ENCODE measurements at places on chromosomes 16 and 17. TPM values are rescaled to one million over a fixed set of nuclear protein-coding genes. Genes with fewer than 3 reads are reported as not detected.
A peak's percentile ranks its signal among the peaks of the same experiment; 100 is the strongest.

The NPW gene
- not detected for total RNA-seq

The PRSS22 gene
- total RNA-seq, result 11.2 TPM

The IL21R gene
- not detected for total RNA-seq

The YPEL2 gene
- total RNA-seq, result 36.8 TPM

The XAF1 gene
- total RNA-seq, result 15.5 TPM

DNA sequence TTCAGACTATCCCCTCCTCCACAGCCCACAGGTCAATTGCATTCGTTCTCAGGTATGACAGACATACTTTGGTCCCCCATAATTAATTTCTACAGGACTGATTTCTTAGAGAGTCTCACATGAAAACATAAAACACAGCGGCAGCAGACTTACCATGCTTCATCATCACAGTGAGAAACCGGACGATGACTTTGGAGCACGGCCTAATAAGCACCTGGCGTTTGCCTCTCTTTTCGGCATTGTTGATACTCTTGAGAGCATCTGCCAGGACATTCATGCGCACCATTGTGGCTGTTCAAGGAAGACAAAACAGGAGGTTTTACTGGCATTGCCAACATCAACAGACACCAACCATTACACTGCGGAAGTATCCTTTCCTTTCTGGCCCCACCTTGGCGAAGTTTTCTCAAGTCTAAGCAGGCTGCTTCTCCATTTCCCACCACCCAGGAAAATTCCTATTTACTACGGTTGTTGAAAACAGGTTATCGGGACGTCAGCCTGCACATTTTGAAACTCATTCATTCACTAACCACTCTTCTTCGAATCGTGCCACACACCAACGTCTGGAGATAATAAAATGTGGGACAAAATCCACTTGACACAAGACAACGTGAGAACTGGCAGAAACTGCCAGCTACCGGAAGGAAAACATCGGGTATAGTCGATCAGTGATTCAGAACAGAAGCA is 1.2 kb downstream of the RPS15A start:
- peaks cover 47% of the 10 kb centered on the region for H3K36me3 ChIP-seq
- peak overlapping the region; percentile 90 for H3K27ac ChIP-seq
- DNase-seq, result no peak

GRCh38 chr17:18371455-18371854 is 6.1 kb upstream of the EVPLL start:
- H3K27ac ChIP-seq, result no peak overlapping the region
- H3K4me3 ChIP-seq, result no peak overlapping the region
- H3K27me3 ChIP-seq, result no peaks in the 10 kb centered on the region
- no peak for DNase-seq

- H3K27ac ChIP-seq, result no peak overlapping the region
- no peak for DNase-seq
- no peaks in the 10 kb centered on the region for H3K36me3 ChIP-seq
- no peak overlapping the region for H3K4me3 ChIP-seq
- no peaks in the 10 kb centered on the region for H3K27me3 ChIP-seq
- peaks cover 57% of the 10 kb centered on the region for H3K4me1 ChIP-seq
These were observed 10.2 kb downstream of the EEF2K start for GRCh38 chr16:22216191-22216831.

- H3K4me1 ChIP-seq, result peaks cover 5% of the 10 kb centered on the region
- no peak overlapping the region for H3K4me3 ChIP-seq
- DNase-seq, result no peak
- H3K36me3 ChIP-seq, result no peaks in the 10 kb centered on the region
These were observed 175.8 kb downstream of the NPIPB11 start for GRCh38 chr16:29230671-29231096.

- no peaks in the 10 kb centered on the region for H3K36me3 ChIP-seq
- H3K27me3 ChIP-seq, result no peaks in the 10 kb centered on the region
- DNase-seq, result no peak
- no peak overlapping the region for H3K27ac ChIP-seq
- H3K4me1 ChIP-seq, result peaks cover 17% of the 10 kb centered on the region
- H3K4me3 ChIP-seq, result no peak overlapping the region
These were observed 31.0 kb downstream of the DHRS7B start for GRCh38 chr17:21157586-21158370.

DNA sequence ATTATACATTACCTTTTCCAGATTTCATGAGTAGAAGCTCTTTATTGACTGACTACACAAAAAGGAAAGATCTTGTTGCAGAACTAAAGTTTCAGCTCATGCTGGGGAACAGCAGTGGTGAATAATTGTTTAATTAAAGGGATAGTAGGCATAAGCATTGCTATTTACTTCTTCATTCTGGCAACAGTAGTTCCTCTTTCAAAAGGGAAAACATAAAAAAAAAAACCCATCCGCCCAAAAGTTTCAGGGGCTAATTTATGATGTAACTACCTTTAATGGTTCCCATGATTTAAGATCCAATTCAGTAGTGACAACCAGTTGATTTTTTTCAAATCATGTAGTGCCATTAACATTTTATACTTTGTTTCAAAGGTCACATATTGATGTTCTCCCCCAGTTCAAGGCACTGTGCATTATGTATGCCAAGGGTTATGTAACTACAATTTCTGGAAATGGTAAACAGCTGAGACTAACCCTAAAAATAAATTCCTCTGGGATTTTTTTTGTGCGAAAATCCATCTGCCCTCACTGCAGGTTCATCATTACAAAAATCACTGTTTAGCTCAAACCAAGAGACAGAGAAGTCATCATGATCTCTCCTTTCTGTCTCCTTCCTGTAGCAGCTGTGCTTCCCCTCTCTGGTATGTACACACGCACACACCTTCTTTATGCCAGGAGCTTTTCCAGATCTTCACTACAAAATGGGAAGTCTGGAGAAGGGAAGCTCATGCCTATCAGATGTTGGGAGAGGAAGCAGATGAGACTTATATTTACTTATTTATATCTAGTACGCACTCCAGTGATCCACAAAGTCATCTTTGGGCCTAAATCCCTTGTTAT is 2.2 kb upstream of the PHLPP2 start:
- no peaks in the 10 kb centered on the region for H3K27me3 ChIP-seq
- no peaks in the 10 kb centered on the region for H3K36me3 ChIP-seq
- no peak overlapping the region for H3K4me3 ChIP-seq

DNA sequence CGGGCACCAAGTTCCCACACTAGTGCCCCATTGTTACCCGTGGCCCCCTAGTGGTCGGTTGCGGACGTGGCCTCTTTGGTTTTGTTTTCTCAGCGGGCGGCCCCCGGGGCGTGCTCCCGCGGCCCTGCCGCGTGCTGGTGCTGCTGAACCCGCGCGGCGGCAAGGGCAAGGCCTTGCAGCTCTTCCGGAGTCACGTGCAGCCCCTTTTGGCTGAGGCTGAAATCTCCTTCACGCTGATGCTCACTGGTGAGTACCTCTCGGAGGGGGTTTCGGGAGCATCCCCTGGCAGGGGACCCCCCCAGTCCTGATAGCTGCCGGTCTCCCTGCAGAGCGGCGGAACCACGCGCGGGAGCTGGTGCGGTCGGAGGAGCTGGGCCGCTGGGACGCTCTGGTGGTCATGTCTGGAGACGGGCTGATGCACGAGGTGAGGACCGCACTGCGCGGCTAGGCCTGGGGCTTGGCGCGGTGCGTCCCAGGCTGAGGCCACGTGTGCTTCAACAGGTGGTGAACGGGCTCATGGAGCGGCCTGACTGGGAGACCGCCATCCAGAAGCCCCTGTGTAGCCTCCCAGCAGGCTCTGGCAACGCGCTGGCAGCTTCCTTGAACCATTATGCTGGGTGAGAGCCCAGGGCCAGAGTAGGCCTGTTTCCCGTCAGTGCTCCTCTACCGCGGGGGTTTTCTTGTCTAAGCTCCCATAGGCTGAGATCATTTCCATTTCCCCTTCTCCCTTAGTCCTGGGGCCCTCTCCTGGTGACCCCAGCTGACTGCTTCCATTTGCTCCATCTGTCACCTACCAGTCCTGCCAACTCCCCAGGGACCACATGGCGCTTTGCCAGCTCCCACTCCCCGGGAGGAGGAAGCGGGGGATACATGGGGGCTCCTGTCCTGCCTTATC is 1.7 kb downstream of the SPHK1 start:
- H3K27ac ChIP-seq, result no peak overlapping the region
- peaks cover 18% of the 10 kb centered on the region for H3K27me3 ChIP-seq
- no peaks in the 10 kb centered on the region for H3K36me3 ChIP-seq
- H3K4me1 ChIP-seq, result peaks cover 35% of the 10 kb centered on the region
- H3K4me3 ChIP-seq, result peak overlapping the region; percentile 44
- peak; percentile 87 for DNase-seq

DNA sequence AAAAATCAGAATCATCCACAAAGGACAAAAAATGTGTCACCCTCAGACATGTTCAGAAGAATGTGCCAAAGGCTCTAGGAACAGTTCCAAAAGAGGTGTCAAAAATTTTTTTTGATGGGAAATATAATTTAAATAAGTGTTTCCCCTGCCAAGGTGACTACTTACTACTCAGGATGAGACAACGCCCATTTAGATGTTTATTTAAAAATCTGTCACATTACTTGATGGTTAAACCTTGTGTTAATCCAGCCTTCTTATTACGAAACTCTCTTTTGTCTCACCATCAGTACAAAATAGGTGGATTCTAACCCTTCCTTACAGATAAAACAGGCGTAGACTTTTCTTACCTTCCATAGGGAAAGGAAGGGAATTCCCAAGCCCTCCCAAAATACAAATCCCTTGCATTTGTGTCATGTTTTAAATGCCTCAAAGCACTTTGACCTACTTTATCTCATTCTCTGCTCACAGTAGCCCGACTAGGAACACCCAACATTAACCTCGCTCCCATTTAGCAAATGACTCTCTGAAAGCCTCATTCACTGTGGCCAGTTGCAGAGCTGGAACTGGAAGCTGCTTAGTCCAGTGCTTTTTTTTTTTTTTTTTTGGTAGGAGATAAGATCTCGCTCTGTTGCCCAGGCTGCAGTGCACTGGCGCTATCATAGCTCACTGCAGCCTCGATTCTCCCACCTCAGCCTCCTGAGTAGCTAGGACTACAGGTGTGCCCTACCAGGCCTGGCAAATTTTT is 5.8 kb upstream of the GNA13 start:
- no peaks in the 10 kb centered on the region for H3K36me3 ChIP-seq
- H3K4me3 ChIP-seq, result no peak overlapping the region
- H3K27ac ChIP-seq, result peak overlapping the region; percentile 78
- H3K27me3 ChIP-seq, result no peaks in the 10 kb centered on the region
- H3K4me1 ChIP-seq, result peaks cover 48% of the 10 kb centered on the region

DNA sequence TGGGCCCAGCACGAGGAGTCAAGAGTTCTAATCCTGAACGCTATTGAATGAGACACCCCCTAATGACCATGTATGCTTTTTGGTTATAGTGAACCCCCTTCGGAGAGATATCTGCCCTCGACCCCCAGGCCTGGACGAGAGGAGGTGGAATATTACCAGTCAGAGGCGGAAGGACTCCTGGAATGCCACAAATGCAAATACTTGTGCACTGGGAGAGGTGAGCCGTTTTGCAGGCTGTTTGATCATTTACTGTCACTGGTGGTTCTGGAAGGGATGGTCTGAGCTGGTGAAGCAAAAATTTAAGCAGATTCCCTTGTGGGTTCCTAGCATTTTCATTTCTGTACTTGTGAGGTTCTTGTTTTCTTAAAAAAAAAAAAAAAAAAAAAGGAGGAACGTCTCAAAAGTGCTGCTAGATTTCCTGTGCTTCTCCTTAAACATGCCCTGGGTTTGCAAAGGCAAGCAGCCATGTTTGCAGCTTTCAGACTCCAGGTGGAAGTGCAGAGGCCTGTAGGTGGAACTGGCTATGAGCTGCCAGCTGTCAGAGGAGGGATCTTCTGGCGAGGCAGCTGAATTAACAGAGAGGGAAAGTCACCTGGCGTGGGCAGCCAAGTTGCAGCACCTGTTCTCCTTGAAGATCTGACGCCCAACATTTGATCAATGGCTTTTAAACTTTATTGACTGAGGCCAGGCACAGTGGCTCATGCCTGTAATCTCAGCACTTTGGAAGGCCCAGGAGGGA is 3.5 kb downstream of the MARVELD3 start:
- peaks cover 21% of the 10 kb centered on the region for H3K4me1 ChIP-seq
- H3K4me3 ChIP-seq, result no peak overlapping the region
- H3K27me3 ChIP-seq, result peaks cover 25% of the 10 kb centered on the region

DNA sequence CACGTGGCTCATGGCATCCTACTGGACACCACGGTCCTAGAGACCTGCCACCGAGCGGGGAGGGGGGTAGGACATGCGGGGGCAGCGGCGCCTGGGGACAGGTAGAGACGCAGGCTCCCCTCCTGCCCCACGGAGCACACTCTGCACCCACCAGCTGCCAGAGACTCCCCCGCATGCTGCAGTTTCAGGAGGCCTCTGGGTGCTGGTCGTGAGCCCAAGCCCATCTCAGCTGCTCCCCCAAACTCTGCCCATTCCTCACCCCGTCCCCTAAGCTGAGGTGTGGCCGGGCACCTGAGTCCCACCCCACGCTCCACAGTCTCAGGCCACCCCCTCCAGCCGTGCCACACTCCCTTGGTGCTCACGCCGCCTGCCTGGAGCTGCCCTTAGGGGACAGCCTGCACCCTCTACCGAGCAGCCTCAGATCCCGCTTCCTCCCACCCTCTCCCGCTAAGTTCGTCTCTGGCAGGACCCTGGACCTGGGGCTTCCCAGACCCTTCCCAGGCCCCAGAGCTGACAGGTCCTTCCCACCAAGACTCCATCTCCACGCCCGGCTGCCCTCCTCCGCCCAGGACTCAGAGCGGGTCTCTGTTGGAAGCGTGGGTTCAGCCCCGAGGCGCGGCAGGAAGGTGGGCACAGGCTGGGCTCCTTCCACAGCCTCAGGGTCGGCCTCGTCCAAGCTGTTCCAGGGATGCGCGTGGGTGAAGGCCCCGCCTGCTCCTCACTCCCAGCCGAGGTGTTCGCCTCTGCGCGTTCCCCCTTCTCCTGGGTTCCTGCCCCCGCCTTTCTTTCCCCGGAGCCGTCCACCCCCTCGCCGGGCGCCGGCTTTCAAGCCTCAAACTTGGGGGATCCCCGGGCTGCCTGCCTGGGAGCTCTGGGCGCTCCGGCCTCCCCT is 1.3 kb downstream of the RAB40B start:
- peak overlapping the region; percentile 95 for H3K4me3 ChIP-seq
- peak overlapping the region; percentile 84 for H3K27ac ChIP-seq
- H3K4me1 ChIP-seq, result peaks cover 28% of the 10 kb centered on the region

DNA sequence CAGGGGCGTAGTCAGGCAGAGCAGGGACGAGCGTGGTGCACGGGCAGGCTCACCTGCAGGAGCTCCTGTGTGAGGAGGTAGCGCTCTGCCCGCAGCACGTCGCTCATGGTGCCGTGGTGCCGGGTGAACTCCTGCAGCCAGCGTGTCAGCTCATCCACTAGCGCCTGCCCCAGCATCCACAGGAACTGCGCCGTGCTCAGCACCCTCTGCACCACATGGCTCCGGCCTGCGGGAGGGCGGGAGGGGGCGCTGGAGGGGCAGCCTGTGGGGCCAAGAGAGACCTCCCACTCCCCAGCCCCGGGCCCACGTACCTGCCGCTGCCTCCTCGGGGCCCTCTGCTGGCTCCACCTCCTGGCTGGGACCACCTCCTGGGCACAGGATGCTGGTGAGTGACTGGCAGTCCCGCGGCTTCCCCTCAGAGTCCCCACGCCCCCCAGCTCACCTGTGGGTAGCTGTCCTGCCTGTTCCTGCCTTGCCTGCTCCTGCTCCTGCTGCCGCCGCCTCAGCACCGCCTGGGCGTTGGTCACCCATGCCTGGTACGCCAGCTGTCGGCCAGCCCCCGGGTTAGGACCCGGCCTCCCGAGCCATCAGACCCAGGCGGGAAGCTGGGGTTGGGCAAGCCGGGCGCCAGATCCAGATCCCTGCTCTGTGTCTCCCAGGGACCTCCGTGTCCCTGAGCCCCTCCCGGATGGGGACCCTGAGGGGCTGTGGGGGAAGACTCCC is 16.6 kb downstream of the CTU2 start:
- no peak overlapping the region for H3K4me3 ChIP-seq
- no peak overlapping the region for H3K27ac ChIP-seq
- no peaks in the 10 kb centered on the region for H3K4me1 ChIP-seq
- no peaks in the 10 kb centered on the region for H3K27me3 ChIP-seq
- peaks cover 41% of the 10 kb centered on the region for H3K36me3 ChIP-seq

- no peaks in the 10 kb centered on the region for H3K36me3 ChIP-seq
- H3K27ac ChIP-seq, result no peak overlapping the region
- H3K27me3 ChIP-seq, result no peaks in the 10 kb centered on the region
- H3K4me1 ChIP-seq, result no peaks in the 10 kb centered on the region
These were observed 61.4 kb upstream of the COX10 start for GRCh38 chr17:14007951-14008350.
